B cell (primary cell): ENCODE measurements at places on chromosomes 6 and 20. TPM values are rescaled to one million over a fixed set of nuclear protein-coding genes. Genes with fewer than 3 reads are reported as not detected.

DNA sequence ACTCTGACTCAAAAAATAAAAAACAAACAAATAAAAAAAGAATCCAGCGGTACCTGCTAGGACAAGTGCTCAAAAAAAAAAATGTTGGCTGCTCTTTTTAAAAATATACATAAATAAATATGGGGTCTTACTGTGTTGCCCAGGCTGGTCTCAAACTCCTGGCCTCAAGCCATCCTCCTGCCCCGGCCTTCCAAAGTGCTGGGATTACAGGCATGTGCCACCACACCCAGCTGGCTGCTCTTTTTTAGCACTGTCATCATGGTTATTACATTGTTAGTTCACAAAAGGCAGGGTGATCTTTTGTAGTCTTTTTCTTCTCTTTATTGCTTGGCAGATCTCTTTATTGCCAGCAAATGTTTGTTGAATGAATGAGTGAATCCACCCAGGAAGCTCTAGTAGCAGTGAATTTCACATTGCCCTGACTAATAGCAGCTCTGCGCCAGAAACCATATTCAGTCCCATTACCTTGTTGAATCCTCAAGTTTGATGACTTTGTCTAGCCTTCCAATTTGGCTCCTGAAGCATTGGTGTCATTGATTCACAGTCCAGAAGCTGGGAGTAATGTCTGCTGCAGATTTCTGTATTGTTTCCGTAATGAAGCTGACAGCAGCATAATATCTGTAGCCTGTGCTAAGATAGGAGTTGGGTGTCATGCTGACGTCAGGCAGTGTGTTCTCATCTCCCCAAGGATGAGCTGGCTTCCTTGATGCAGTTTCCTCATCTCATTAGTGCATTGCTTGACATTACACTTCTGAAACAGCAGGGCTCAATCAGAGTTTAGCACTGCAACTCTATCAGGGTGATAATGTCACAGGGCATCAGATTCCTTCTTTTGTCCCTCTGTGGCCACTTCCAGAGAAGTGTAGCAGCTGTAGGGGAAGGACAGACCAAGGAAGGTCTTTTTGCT lies 84.9 kb upstream of the TGM3 start:
- H3K27me3 ChIP-seq, result no peaks in the 10 kb centered on the region
- no peak for DNase-seq
- H3K4me3 ChIP-seq, result no peak overlapping the region
- no peaks in the 10 kb centered on the region for H3K36me3 ChIP-seq
- peaks cover 4% of the 10 kb centered on the region for H3K4me1 ChIP-seq
- no peak overlapping the region for H3K27ac ChIP-seq

DNA sequence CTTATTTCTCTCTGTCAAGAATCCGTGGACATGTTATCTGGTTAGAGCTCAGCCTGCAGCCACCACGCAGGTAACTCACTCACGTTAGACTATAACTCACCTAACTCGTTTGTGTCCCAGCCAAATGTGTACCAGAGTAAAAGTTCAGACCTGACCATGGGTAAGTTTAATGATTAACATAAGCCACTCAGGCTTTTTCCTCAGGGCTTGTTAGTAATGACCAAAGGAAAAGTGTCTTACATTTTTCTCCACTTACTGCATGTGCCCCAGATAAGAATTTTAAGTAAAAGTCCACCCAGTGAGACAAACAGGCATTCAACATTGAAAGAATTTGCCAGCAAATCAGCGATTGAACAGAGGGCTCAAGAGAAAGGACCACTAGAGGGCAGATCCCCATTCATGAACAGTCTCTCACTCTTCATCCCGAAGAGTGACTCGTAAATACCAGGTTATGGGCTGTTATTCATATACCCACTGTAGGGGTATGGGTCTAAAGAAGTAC lies at the start of gene PKHD1:
PKHD1 (minus strand) TSS at position 116 of the 502 bp plus-strand sequence. CDS start 2,680 bp downstream, outside the sequence.
- H3K4me1 ChIP-seq, result no peaks in the 10 kb centered on the region
- no peak within 1 kb of the TSS for H3K4me3 ChIP-seq
- no peaks in the 10 kb centered on the region for H3K27me3 ChIP-seq
- no peaks in the 10 kb centered on the region for H3K36me3 ChIP-seq
- no peak for DNase-seq

TSPO2 gene
- total RNA-seq, result not detected in 2 replicates

C20orf141 gene
- not detected in 2 replicates for total RNA-seq

DNA sequence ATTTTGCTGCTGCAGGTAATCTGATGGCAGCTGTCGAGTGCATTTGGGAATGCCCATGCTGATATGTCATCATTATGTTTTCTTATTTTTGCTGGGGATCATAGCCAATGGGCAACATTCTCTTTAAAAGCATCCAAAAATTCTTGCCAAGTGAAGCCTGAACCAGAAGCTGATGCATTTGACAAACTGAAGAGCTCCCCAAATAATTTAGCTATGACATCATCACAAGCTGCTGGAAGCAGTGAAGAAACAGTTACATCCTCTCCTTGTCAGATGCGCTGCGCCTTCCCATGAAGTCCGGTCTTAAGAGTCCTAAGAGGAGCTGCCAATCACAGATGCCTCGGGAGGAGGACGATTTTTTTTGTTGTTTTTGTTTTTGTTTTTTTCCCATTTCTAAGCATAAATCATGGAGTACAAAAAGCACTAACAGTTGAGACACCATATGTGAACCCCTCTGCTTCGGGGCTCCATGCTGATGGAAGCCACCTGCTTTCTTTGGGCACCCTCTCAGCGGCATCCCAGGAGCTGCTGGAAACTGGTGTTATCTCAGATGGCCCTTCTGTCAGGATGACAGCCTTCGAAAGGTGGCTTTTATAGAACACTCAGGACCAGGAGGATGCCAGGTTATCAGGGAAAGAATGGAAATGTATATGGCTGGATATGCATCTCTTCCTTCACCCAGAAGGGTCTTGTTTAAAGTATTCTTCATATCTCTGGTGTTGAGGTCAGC lies 56.1 kb upstream of the FOXQ1 start:
- DNase-seq, result no peak
- no peaks in the 10 kb centered on the region for H3K4me1 ChIP-seq
- H3K4me3 ChIP-seq, result no peak overlapping the region

GRCh38 chr6:109184638-109185037 lies 89.3 kb downstream of the CEP57L1 start:
- H3K4me1 ChIP-seq, result peaks cover 16% of the 10 kb centered on the region
- H3K27me3 ChIP-seq, result no peaks in the 10 kb centered on the region
- no peak overlapping the region for H3K4me3 ChIP-seq
- no peak overlapping the region for H3K27ac ChIP-seq
- no peaks in the 10 kb centered on the region for H3K36me3 ChIP-seq
- peak; percentile 18 for DNase-seq

PPP1R14C gene
- not detected in 2 replicates for total RNA-seq

KHDRBS2 gene
- total RNA-seq, result 9.4 and 10.6 TPM in 2 replicates

- no peaks in the 10 kb centered on the region for H3K27me3 ChIP-seq
- H3K4me1 ChIP-seq, result no peaks in the 10 kb centered on the region
- H3K27ac ChIP-seq, result no peak overlapping the region
- H3K36me3 ChIP-seq, result no peaks in the 10 kb centered on the region
- DNase-seq, result no peak
These were observed 150.7 kb downstream of the PDSS2 start for GRCh38 chr6:107308677-107309076.
